HT1080 (cell line): ENCODE measurements at places on chromosomes 6 and 20.
A peak's percentile ranks its signal among the peaks of the same experiment; 100 is the strongest.

DNA sequence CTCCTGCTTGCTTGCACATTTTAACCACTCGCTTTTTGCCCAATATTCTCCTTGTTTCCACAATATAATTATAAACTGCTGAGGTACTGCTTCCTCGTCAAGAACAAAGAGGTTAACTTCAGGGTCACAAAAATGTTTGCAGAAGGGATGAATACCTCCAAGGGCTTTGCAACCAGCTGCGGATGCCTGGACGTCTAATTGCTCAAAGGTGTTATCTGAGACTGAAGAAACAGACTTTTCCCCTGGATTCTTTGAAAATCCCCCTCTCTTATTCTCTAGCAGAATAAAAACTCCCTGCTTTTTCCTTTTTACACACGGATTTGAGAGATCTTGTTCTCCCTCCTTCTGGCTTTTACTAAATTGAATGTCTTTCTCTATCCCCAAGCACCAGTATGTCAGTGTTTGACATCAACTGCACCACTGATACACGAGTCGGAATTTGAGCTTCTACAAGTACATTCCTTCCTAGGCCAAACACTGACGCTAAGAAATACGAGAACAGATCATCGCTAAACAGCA is 336 bp upstream of the SMPDL3A start:
- DNase-seq, result no peak

DNA sequence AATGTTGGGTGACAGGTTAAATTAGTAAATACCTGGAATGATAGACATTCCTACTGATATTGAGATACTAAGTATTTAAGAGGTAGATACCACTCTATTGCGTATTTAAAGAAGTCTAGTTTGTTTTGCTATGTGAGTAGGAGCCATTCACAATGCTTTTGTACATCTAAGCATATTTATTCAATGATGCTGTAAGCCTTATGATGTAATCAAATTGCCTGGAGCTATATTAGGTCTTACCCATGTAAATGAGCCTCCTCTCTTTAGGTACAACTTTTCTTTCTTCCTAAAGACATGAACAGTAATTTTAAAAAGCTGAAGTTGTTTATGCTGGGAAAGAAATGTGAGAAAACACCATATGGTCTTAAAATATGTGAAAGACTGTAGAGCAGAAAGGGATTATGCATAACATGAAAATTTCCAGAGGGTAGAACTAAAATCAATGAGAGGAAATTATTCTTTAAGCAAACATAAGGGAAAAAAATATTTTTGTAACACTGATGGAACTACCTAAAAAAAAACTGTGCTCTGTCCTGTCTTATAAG is 526.7 kb downstream of the EPHA7 start:
- DNase-seq, result no peak

GRCh38 chr20:7924692-7925091 is 15.6 kb downstream of the HAO1 start:
- DNase-seq, result peak; percentile 92

DNA sequence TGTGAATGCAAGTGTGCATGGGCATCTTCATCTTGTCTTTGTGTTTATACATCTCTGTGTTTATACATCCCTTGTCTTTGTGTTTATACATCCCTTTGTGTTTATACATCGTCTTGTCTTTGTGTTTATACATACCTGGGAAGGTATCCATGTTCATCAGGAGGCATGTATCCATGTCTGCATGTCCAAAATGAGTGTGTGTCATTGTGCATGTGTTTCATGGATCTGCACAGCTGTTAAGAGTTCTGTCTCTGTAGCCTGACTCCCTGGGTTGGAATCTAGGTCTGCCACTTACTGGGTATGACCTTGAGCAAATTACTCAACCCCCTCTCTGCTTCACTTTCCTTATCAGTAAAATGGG is 50.1 kb upstream of the SIRPA start:
- DNase-seq, result no peak

- DNase-seq, result no peak
These were observed 165.1 kb downstream of the TINAG start for GRCh38 chr6:54473328-54473727.
